ENCODE measurements at places on chromosomes 5 and 9.

DNA sequence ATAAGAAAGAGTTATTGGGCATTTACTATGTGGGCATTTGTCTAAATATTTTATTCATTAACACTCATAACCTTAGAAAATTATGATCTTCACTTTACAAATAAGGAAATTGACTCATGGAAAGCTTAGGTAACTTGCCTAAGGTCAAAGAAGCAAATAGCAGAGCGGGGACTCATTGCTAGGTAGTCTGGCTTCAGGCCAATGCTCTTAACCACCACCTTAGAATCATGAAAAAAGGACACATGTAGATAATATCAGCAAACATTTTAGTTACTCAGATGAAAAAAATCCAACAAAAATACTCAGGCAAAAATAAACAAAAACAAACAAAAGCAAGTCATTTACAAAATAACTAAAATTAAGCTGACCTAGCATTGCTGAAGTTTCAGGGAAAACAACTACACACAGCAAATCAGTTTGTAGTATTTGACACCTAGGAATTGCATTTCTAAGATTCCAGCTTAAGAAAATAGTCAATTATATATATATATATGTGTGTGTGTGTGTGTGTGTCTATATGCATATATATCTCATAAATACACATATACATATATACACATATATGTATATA is 166.0 kb downstream of the HMHB1 start:
- DNase-seq: no peak

GRCh38 chr5:72214168-72214567 is 105.9 kb downstream of the MRPS27 start:
- DNase-seq: peak; percentile 21

DNA sequence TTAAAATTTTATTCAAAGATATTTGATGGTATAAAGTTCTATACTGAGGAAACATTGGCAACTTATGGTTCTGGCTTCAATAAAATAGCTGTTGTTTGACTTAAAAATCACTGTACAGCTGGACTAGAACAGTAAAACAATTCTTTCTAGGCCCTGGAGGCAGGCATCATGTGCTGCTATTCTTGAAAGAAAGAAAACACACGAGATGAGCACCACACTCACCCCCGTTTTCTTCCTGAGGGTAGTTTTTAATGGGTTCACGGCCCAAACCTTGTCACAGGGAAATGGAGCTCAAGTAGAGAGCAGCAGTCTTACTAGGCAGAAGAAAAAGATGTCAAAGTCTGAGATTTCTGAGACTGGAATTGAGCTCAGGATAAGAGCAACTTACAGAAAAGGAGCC is 68.0 kb downstream of the FSTL4 start:
- DNase-seq: no peak

GRCh38 chr9:660227-660626 is 181.3 kb upstream of the DMRT1 start:
- DNase-seq: no peak

- DNase-seq: peak; percentile 94
Observed at GRCh38 chr5:124740991-124741583, 5.4 kb downstream of the ZNF608 start.

DNA sequence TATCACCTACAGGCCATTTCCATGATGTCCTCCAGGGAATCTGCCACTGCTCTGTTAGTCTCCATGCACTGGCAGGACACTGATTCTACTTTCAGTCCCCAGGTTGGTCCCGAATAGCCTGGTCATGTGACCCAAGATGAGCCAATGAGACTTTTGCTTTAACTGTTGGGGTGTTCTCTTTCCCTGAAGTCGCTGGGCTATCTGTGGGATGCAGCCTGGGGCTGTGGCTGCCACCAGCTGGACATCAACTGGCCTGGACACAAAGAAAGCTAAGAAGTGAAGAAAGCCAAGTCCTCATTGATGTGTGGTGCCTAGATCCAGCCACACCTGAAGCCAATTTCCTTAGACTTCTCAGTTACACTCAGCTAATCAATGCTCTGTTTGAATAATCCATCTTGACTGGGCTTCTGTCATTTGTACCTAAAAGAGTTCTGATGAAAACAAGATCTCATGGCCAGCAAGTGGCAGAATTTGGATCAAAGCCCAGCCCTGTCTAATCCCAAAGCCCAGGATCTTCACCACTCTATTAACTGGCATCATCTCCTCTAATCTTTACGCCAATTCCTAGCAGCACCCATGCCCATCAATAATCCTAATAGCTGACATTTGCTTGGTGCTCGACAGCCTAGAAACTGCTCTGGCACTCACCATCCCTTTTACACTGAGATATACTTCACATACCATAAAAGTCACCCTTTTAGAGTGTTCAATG is 37.0 kb downstream of the SH3PXD2B start:
- DNase-seq: no peak

DNA sequence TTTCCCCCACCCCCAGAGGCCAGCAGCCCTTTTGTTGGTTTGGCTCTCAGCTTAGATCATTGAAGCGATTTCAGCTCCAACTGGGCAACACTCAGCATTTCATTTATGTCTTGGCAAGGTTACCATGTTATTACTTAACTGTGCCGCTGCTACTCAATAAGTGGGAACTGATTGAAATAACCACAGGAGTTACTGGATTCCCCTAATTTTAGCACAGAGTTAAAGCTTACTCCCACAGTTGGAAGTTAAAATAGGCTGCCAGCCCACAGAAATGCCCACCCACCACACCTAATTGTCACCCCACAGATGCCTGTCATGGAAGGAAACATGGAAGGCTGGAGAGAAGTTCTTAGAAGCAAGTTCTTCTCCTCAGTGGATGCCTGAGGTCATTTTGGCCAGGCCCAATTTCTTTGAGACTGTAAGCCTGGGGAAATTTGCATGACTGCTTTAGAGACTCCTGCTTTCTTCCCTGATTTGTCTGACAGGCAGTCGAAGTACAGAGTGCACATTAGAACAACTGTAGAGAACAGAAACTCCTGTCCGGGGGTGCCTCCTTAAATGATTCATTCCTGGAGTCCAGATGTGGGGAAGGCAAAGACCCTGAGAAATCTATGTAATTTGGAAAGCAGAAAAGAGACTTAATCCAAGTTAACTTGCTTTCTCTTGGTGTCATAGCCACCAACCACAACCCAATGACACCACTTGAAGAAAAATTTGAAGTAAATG is 370.0 kb downstream of the ZSWIM6 start:
- no peak for DNase-seq

DNA sequence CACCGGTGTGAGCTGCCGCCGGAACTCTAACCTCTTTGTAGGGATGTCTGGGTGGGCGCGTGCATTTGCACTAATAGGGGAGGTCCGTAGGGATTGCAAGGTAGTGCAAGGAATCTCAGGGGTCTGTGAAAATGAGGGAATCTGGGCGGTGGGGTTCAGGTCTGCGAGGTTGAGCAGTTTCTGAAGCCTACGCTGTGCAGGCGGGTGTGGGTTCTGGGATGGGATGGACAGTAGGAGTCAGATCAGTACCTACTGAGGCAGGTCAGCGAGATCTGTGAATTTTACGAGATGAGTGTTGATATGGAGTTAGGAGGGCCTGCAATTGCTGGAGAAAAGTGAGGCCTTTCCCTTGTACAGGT is 856 bp upstream of the ATOSB start:
- no peak for DNase-seq

DNA sequence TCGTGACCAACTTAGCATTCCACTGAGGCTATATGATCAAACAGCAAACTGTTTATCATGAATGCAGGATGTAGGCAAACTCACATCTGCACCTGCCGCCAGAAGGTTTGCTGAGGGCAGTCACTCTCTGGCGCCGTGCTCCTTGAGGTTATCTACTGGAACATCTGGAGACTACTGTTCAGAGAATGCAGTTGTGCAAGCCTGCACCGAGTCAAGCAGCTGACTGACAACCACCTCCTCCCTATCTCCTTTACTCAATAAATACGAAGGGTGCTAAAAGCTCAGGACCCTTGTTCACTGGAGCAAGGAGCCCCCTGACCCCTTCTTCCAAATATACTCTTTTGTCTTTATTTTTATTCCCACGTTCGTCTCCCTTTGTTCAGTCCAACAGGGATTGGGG is 27.1 kb downstream of the CCDC125 start:
- DNase-seq: no peak

GRCh38 chr5:156393980-156394379 is 67.0 kb downstream of the SGCD start:
- DNase-seq: no peak

- DNase-seq: no peak
Observed at GRCh38 chr5:38547257-38547656, 9.2 kb downstream of the LIFR start.

DNA sequence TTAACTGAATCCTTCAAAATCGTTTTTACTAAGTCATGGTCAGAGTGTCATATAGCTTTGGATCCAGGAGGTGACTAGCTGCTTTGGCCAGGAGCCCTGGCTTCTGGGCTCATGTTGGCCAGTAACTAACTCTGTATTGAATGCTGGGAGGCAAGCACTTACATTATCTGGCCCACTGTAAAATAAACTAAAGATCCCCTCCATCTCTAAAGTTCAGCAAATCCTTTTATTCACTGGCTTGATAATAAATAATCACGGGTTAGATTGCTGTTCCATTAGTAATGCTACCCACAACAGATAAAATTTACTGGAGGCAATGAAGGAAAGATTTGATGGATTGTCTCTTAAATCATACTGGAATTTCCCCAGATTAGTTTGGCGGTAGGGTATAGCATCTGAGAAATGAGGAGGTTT is 382.2 kb upstream of the TLE4 start:
- DNase-seq: no peak

DNA sequence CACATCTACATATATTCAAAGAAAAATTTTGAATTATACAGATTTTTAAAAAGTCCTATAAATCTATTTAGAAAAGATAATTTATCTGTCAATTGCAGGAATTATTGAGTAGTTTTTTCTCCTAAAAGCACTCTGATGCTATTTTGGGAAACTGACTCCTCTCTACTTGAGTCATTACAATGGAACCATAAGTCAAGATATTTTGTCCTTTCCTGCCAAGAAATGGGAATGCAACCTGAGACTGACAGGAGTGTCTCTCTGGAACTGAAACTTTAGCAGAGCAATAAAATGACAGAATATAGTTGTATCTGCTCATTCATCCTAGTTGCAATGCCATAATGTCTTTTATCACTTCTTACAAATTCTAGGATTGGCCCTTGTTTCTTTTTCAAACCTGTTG is 48.6 kb downstream of the CARTPT start:
- no peak for DNase-seq

DNA sequence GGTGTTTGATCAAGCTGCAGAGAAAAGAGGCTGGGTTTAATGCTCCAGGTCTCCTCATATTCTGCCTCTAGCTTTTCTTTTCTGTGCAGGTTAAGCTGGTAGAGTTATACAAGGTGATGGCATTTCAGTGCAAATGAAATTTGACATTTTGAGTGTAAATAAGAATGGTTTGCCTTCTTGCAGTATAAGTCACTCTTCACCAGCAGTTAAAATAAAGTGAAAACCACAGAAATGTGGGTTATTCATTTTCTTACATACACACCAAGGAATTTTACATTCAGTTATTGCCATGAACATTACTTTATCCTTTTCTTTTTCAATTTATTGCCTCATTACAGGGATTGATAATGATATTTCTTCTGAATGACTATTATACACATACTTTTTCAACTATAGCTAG is 337.5 kb upstream of the PCSK5 start:
- DNase-seq: no peak

DNA sequence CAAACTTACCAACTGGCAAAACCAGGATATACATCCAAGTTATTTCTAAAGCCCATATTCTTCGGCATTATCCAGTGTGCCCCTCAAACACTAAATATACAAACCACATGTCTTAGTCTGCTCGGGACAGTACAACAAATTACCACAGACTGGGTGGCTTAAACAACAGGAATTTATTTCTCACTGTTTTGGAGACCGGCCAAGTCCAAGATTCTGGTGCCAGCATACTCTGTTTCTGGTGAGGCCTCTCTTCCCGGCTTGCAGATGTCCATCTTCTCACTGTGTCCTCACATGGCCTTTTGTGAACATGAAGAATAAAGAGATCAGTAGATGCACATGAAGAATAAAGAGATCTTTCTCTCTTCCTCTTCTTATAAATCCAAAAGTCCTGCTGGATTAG is 12.9 kb upstream of the SLCO6A1 start:
- no peak for DNase-seq

DNA sequence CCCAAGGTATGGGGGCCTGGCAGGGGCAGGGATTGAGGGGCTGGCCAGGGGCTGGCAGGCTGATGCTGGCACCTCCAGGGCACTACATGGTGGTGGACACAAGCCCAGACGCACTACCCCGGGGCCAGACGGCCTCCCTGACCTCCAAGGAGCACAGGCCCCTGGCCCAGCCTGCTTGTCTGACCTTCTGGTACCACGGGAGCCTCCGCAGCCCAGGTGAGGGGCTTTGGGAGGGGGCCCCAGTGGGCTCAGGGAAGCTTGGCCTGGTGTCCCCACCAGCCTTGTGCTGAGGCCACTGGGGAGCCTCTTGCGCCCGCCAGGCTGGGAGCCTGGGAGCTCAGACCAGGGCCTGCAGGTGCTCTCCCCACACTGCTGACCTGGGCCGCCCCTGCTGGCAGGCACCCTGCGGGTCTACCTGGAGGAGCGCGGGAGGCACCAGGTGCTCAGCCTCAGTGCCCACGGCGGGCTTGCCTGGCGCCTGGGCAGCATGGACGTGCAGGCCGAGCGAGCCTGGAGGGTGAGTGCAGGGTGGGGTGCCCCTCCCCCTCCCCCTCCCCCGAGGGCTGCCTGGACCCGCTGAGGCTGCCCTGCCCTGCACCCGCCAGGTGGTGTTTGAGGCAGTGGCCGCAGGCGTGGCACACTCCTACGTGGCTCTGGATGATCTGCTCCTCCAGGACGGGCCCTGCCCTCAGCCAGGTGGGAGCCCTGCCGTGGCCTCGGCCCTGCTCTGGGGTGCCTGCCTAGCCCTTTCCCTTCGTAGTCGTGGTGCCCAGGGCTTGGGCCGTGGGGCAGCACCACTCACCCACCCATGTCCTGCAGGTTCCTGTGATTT is 5.7 kb downstream of the MAMDC4 start:
- peak; percentile 88 for DNase-seq

- no peak for DNase-seq
Observed at GRCh38 chr5:168743617-168744016, 164.4 kb upstream of the PANK3 start.

DNA sequence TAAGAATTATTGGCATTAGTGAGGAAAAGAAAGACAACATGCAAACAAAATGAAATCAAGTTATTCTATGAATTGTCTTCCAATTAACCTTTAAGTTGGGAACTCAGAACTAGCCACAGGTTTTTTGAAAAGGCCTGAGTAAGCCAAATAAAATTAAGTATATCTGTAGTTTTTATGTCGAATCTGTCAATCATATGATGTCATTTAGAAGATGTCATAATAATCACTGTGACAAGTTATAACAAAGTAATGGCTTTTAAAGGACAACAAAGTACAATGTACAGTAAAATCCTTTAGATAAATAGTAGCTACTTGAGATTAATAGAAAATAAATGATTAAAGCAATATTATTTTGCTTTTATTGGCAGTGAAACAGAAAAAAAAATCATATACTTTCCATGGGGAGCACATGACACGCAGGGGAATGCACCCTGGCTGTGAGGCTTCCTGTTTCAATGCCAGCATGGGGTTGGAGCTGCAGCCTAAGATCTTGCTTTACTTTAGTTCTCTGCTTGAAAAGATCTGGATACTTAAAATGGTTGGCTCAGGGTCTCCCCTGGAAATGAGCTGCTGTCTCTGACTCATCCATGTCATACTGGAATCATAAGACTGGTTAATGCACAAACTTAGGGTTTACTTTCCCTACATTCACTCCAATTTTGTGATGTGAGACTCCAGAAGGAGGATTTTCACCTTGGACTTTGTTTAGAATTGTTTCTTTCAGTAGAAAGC is 284.3 kb downstream of the TAF11L14 start:
- DNase-seq: no peak
